ENCODE measurements at places on chromosomes 4 and X. TPM values are rescaled to one million over a fixed set of nuclear protein-coding genes. Genes with fewer than 3 reads are reported as not detected.

The MMRN1 gene
- polyA plus RNA-seq: not detected

The SLC49A3 gene
- 5.0 TPM for polyA plus RNA-seq

The WFS1 gene
- 55.7 TPM for polyA plus RNA-seq

The MTMR8 gene
- 0.77 TPM for polyA plus RNA-seq

The HERC6 gene
- polyA plus RNA-seq: 3.2 TPM

All from H1 (cell line).